Sigmoid colon (tissue), 7 donors: ENCODE measurements at places on chromosomes 11 and 22. TPM values are rescaled to one million over a fixed set of nuclear protein-coding genes. Genes with fewer than 3 reads are reported as not detected.
A peak's percentile ranks its signal among the peaks of the same experiment; 100 is the strongest.

RASD2 gene
- total RNA-seq, result 22.8 TPM

CPT1B gene
- 1.4 TPM for total RNA-seq

MMP10 gene
- total RNA-seq, result not detected

POU2AF2 gene
- not detected for total RNA-seq

- DNase-seq, result no peak
Observed at GRCh38 chr11:66868726-66869566, 12.1 kb downstream of the LRFN4 start.

GRCh38 chr11:109085708-109086373, 336.1 kb upstream of the C11orf87 start:
- no peak for DNase-seq

OTOG gene
- total RNA-seq, result not detected

GRCh38 chr22:39236321-39237317, 8.2 kb downstream of the PDGFB start:
- no peak for DNase-seq

HMOX1 gene
- 14.2 TPM for total RNA-seq

DNA sequence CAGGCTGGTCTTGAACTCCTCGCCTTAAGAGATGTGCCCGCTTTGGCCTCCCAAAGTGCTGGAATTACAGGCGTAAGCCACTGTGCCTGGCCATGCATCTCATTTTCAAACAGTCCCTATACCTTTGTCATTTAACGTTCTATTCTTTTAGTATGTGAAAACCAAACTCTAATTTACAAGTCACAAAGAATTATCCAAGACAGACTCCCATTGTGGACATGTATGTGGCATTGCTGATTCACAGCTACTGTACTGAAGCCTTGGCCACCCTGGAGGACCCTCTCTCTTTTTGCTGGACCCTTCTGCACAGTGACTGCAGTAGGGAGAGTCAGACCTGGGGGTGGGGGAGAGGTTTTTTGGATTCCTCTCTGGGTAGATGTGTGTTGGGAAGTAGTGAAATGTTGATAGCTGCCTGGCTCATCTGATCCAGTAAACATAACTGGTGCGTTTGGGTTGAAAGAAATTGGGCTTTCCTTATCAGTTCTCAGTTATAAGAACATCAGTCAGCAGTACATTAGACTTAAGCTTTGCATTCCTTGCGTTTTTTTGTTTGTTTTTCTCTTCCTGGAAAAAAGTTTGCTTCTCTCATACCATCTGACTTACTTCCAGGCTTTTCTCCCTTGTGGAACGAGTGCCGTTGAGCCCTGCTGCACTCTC, 65.9 kb downstream of the MED15 start:
- no peak for DNase-seq

PGR gene
- 12.2 TPM for total RNA-seq

JAM3 gene
- total RNA-seq, result 125 TPM

- DNase-seq, result no peak
Observed at GRCh38 chr22:44023404-44024287, 456 bp upstream of the PARVB start.

OR4A5 gene
- not detected for total RNA-seq

DNA sequence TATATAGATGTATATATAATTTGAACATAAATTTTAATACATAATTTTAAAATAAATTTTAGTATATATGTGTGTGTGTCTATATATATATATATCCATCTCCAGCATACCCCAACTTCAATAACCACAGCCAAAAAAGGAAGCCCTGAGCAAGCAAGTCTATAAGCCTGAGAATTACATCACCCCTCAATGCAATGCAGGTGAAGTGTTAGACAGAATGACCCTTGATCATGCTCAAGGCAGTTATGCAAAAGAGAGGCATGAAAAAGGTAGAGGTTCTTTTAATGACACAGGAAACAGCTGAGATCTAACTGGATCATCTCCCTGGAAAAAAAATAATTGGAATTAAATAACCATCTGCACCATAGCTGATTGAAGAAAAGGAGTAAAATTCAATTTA, 557.9 kb upstream of the ANO5 start:
- DNase-seq, result no peak

DNA sequence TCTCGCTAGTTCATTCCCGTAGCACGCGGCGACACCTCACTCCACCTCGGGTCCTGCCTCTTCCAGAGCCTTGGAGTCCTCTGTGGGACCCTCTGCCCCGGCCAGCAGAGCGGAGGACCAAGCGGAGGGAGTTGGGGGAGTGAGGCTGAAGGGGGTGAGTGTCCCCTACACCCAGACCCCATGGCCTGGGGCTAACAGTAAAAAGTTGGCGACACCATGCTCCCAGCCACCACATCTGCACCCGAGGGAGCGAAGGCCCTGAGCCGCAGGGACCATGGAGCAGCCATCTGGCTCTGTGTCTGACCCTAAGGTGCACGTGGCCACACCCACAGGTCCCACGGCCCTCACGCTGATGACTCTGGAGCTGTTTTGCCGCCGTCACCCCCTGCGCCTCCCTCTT, 293.8 kb downstream of the BRD1 start:
- DNase-seq, result peak; percentile 25

DNA sequence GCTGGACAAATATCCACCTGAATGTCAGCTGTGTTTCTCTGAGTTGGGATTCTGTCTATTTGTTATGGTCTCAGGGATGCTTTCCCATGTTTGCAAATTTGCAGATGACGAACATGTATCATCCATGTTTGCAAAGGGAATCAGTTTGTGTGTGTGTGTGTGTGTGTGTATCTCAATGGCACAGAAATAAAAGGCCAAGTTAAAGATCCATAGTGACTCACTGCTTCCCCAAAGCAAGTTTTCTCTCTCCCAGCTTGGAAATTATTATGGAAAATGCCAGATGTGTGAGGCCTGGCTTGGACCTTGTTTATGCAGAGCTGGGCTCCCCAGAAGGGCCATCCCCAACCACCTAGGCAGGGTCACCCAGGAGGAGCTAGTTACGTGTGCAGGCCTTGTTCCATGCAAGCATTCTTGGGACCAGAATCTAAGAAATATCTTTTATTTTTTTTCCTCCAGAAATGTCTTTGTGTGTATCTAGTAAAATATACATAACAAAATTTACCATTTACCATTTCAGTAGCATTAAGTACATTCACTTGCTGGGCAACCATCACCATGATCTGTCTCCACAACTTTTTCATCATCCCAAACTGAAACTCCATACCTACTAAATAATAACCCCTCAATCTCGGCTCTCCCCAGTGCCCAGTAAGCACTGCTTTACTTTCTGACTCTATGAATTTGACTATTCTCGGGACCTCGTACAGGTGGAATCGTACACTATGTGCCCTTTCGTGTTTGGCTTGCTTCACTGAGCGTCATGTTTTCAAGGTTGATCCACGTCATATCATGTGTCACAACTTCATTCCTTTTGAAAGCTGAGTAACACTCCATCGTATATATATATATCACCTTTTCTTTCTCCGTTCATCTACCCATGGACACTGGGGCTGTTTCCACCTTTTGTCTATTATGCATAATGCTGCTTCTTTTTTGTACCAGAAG, 56.6 kb upstream of the WNT7B start:
- DNase-seq, result no peak

- DNase-seq, result no peak
Observed at GRCh38 chr22:25748140-25748539, 6.2 kb downstream of the MYO18B start.

TRIM49 gene
- not detected for total RNA-seq
